Caki2 (cell line): ENCODE measurements at places on chromosomes 13 and 19. TPM values are rescaled to one million over a fixed set of nuclear protein-coding genes. Genes with fewer than 3 reads are reported as not detected.

Gene S1PR2
- 1.9 and 2.5 TPM in 2 replicates for total RNA-seq

Gene CGB2
- 3.7 TPM in 1 of 2 replicates, not detected in the other for total RNA-seq

Gene ZNF90
- total RNA-seq = 0.88 TPM in 1 of 2 replicates, not detected in the other

Gene KLK4
- total RNA-seq = not detected in 2 replicates

Gene HS6ST3
- 6.6 and 7.5 TPM in 2 replicates for total RNA-seq

Gene LGI4
- total RNA-seq = 0.29 TPM in 1 of 2 replicates, not detected in the other

Gene IRGC
- total RNA-seq = not detected in 2 replicates

Gene PSG7
- total RNA-seq = not detected in 2 replicates

Gene SLC25A42
- total RNA-seq = 5.1 and 7.8 TPM in 2 replicates

Gene FKRP
- total RNA-seq = 17.6 and 23.7 TPM in 2 replicates

Gene SIGLEC10
- total RNA-seq = not detected in 2 replicates

Gene UFM1
- 35.1 and 48.7 TPM in 2 replicates for total RNA-seq

Gene UPF1
- 70.9 and 71.8 TPM in 2 replicates for total RNA-seq
